ENCODE measurements at places on chromosomes 3 and 15.

- no peak for DNase-seq
These were observed 3.5 kb upstream of the LIPH start for GRCh38 chr3:185555860-185556347.

DNA sequence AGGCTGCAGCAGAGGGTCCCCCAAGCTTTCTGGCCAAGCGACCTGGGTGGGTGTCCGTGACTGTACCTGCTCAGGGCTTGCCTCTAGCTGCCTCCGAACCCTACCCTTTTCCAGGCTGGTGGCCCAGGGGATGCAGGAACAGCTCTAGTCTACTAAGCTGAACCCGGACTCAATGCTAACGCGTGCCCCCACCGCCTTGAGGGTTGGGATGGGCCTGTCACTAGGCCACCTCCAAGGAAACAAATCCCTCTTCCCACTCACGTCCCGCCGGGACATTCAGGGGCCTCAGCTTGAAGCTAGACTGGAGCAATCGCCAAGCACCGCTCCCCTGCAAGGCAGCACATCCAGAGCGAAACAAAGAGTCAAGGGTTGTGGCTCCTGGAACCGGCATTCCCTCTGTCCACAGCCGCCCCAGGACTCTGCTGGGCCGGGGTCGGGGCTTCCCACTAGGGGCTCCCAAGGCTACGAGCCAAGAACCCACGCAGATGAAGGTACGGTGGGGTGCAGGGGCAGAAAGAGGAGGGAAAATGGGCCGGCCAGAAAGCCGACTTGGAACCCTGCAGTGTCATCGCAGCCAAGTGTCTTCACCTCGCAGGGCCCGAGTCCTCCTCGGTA, 2.9 kb downstream of the FBXL22 start:
- DNase-seq: no peak

DNA sequence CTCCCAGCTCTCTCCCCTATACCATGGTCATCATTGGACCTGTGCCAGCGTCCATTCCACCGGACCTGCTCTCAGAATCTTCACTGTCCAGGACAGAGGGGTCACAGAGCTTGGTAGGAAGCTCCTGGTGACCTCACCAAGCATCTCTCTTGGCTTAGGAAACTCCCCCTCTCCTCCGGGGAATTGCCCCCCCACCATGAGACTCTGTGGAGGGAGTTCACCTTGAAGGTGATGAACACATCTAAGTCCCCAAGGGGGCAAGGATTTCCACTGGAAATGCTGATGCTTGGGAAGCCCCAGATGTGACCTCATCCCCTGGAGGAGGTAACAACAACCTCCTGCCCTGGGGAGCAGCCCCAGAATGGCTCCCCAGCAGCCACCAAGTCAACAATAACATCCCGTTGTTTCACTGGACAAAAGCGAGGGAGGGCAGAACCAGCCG, 3.2 kb downstream of the SEMA7A start:
- DNase-seq: no peak

GRCh38 chr3:5198986-5199731, 11.7 kb downstream of the EDEM1 start:
- DNase-seq: no peak

DNA sequence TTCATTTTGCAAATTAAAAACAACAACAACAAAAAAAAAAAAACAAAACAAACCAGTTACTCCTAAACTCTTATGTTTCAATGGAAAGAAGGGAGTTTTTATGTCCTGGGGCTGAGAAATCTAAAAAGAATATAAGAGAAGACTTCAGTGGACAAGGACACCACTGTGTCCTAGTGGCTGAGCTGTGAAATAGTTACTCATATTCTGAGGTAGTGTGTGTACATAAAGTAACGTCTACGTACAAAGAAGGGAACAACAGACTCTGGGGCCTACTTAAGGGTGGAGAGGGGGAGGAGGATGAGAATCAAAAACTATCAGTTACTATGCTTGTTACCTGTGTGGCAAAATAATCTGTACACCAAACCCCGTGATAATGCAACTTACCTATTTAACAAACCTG, 6.0 kb upstream of the TP53BP1 start:
- DNase-seq: no peak

GRCh38 chr3:9859530-9860025, 15.8 kb upstream of the RPUSD3 start:
- DNase-seq: no peak

DNA sequence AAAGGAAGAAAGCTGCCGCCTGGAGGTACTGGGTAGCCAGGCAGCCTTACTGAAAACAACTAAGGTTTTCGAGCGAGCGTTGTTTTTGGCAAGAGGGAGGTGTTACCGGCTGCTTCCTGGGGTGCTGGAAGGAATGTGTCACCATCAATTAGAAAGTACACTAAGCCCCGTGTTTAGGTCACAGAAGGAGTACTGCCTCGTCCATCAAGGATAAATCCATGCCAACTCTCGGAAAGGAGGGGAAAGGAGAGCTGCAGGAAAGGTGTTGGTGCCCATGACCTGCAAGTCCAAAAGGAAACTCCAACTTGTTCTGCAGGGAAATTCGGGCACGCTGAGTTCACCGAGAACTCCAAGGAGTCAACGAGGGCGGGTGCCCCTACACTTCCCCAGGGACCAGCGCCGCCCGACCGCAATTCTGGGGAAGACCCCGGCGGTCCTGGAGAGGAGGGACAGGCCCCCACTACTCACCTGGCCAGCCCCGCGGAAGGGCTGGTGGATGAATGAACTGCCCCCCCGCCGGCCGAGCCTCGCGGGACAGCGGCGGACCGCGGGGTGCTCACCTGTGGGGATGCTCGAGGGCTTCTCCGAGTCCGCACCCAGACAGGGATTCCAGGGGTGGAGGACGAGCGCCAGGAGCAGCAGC, 542 bp downstream of the PLOD2 start:
- DNase-seq: no peak

- DNase-seq: no peak
These were observed 130.6 kb downstream of the RPL22L1 start for GRCh38 chr3:170739410-170739809.

- DNase-seq: peak; percentile 74
These were observed 1.6 kb downstream of the EIF4E3 start for GRCh38 chr3:71723452-71724170.

GRCh38 chr3:11481556-11481955, 162.2 kb downstream of the VGLL4 start:
- DNase-seq: no peak

DNA sequence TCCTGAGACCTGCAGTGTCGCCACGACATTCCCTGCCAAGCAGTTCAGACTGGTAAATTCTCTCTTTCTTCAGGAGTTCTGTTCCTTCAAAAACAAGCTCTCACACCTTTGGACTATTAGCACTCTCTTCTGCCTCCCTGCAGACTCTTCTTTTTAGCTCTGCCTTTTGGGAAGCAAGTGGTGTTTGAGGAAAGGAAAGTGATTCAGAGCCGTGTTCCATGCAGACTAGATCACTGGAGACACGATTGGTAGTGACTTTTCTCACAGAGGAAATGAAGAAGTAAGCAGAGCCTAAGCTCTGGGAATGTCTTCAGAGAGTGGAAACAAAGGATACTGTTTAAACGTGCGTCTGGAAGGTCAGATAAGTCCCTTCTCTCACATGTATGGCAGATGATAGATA, 270.6 kb upstream of the TPRG1 start:
- DNase-seq: no peak

GRCh38 chr3:43883729-43884396, 193.1 kb downstream of the ABHD5 start:
- no peak for DNase-seq

DNA sequence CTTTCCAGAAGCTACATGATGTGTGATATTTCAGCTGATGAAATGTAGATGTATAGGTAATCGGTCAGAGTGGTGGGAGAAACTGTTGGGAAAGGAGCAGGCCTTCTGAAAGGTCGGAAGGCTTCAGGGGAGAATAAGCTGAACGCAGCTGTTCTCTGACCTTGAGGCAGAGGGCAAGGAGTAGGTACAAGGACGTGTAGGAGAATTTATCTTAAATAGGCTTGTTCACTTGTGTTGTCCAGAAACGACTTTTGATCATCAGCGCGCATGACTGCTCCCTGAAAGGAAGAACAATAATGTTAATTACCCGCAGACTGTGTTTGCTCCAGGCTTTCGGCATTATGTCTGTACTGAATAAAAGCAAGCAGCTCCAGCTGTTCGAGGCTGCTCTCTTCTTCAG, 39.6 kb downstream of the GPR160 start:
- DNase-seq: no peak

GRCh38 chr3:159837725-159838124, 150.9 kb upstream of the IL12A start:
- no peak for DNase-seq

- DNase-seq: no peak
These were observed 197.0 kb upstream of the KCNH8 start for GRCh38 chr3:18951333-18951732.

- no peak for DNase-seq
These were observed 725 bp downstream of the CHL1 start for GRCh38 chr3:197149-197827.

DNA sequence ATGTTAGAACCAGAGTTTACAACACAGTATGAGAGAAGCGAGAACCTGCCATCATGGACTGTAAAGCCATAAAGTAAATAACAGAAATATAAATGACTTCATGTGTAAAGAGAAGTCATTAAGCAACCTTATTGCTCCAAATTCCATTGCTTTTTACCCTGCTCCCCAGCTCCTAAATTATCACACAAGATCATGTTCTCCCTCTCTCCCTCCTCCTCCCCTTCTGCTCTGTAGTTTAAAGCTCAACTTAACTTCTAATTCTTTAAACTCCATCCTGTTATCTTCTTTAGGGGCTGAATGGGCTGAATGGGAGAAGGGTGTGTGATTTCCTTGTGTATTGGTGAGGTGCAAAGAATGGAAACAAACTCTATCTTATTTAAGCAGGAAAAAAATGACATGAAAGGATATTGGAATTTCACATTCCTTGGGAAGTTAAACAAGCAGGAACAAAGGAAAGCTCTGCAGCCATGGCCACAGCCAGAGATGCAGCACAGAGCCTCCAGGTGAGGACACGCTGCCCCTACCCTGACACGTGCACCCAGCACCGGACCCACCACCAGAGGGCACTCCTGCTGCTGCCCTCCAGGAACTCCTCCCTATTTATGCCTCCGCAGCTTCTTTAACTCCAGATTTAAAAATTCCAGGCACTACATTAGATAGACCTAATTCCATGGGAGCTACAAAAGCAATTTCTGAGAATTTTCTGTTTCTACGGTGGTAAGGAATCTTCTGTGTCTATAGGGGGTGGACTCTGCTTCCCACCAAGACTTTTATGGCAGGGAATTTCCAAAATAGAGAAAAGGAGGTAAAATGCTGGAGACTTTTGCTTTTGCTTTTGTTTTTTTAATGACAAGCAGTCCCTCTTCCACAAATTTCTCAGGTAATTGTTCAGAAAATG, 76.9 kb upstream of the ABI3BP start:
- peak; percentile 41 for DNase-seq

GRCh38 chr15:59689626-59690236, 611 bp upstream of the BNIP2 start:
- DNase-seq: peak; percentile 70

GRCh38 chr15:33161209-33161608, 33.3 kb downstream of the FMN1 start:
- DNase-seq: no peak

DNA sequence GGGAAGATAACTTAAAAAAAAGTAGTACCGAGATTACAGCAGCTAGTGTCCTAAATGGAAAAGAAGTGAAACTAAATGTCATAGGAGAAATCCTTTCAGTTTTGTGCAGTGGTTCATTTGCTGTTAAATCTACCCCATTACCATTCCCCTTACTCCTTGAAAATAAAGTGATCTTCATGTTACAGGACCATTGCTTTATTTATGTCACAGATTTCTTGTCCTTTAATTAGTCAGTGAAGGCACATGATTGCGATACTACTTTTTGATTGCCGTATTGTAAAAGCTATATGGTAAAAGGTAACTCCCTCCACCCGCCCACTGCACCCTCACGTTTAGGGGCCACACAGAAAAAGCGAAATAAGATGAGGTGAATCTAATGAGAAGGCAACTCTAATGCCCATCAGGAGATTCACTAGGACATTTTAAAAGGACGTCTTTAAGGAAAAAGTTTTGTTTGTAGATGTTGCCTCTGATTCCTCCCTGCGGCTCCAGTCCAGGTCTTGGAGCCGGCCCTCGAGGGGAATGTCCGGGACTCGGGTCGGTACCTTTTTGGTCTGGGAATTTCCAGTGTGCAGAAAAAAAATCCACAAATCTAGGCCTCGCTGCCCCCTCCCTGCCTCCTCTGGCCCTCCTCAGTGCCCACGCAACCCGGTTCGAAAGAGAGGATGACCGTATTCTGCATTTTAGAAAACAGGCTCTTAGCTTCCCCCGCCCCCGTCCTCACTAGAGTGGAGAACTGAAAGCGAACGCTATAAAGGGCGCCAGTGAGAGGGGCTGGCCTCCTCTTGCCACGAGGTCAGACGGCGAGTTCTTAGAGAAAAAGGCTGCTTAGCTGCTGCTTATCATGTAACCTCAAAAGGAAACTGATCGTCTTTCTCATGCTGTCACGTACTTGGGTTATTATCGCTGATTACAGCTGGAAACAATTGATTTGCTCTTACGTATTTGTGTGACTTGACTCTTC, 21.8 kb upstream of the NFKBIZ start:
- peak; percentile 82 for DNase-seq

DNA sequence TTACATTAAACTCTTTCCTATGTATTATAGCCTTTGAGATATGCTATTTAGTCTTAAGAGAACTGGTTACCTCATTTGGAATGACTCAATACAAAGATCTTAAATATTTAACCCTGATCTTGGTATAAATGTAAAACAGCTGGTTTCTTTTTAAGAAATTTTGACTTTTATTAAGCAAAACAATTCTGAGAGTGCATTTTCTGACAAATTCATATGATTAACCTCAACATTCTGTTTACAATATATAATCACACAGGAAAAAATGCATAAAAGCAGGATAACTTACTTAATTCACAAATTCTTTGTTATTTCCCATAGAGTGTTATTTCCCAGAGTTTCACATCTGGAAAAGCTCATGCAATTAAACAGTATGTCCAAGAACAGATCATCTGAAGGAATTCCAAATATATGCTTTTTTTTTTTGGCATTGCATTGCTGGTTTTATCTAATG, 400.4 kb upstream of the THBS1 start:
- no peak for DNase-seq

DNA sequence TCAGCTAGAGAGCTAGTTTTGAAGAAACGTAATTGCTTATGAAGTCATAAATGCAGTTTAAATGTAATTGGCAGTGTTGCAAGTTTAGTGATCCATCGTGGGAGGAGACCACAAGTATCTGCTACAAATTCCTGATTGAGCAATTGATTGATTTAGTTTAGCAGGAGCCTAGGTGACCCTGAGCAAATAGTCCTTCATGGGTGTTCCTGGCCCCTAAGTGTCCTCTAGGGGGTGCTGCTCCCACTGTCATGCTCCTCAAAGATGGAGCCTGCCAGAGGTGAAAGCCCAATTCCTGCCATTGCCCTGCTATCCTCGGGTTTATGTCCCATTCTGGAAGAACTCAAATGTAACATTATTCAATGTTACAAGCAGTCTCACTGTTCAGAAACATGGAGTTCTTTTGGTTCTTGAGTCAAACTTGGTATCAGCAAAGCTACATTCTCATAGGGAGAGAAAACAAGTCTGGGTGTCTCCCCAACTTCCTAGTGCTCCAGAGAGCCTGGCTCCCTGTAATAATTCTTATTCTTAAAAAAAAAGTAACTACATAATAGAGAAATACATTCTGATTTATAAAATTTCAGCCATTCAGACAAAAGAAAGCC, 29.8 kb upstream of the SENP5 start:
- peak; percentile 72 for DNase-seq

Data from CD4-positive, alpha-beta T cell treated with Interleukin-4 for 4 hours (primary cell).